ENCODE measurements at places on chromosomes 5 and 9.

DNA sequence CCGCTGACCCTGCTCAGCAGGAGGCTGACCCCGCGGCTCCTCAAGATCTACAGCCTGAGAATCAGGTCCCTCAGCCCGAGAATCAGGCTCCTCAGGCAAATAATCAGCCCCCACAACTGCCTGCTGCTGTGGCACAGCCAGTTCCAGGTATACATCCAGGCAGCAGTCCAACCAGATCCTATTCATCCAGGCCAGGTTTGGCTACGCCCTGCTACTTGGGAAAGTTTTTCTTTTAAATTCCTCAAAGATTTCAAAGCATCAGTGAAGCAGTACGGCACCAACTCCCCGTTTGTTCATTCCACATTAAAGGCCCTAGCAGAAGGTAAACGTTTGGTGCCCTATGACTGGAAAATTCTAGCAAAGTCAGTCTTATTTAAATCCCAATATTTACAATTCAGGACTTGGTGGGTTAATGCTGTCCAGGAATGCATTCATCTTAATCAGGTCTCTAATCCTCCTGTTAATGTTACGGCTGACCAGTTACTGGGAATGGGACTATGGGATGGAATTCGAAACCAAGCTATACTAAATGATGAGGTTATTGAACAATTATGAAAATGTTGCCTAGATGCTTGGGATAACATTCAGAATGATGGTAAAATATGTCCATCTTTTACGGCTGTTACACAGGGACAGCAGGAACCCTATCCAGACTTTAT, 102.3 kb downstream of the SYK start:
- no peak for DNase-seq

DNA sequence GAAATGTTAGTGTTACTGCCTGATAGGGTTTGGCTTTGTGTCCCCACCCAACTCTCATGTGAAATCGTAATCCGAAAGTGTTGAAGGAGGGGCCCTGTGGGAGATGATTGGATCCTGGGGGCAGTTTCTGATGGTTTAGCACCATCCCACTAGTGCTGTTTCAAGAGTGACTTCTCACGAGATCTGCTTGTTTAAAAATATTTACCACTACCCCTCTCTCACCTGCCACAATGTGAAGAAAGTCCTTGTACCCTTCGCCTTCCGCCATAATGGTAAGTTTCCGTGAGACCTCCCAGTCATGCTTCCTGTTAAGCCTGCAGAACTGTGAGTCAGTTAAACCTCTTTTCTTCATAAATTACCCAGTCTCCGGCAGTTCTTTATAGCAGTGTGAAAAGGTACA, 2.6 kb upstream of the RFX3 start:
- no peak for DNase-seq

GRCh38 chr9:109537288-109537687, 39.2 kb upstream of the PTPN3 start:
- DNase-seq: no peak

DNA sequence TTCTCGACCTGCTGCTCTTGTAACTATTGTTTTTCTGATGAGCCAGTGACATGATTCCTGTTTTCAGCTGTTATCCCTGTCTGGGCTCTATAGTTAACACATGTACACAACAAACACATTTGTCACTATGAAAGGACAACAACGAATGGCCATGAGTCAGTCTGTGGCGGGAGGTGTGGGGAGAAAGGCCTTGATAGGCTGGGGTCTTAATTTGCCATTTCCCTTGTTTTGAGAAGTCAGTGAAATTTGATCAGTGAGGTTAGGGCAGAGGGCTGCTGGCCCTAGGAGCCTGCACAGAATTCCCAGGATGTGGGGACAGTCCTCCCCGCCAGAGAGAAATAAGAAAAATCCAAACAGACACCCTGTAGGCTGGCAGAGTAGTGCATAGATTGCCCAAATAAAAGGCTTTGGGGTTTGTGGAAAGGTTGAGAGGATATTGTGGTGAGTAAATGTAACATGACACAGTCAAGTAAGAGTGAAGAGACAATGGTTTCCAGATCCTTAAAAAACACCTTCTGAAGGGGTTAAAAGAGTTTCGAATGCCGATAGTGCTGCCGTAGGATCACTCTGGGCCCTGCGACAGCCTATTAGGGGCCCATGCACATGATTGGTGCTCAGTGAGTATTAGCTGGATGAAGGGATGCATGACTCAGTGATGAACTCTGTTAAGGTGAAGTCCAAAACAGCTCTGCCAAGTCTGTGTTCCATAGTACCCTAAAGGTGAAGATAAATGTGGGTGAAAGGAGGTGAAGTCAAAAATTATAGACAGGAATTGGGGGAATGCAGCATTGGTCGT, 110.9 kb upstream of the PRRC1 start:
- no peak for DNase-seq

- no peak for DNase-seq
Observed at GRCh38 chr5:22710660-22711059, 142.5 kb downstream of the CDH12 start.

DNA sequence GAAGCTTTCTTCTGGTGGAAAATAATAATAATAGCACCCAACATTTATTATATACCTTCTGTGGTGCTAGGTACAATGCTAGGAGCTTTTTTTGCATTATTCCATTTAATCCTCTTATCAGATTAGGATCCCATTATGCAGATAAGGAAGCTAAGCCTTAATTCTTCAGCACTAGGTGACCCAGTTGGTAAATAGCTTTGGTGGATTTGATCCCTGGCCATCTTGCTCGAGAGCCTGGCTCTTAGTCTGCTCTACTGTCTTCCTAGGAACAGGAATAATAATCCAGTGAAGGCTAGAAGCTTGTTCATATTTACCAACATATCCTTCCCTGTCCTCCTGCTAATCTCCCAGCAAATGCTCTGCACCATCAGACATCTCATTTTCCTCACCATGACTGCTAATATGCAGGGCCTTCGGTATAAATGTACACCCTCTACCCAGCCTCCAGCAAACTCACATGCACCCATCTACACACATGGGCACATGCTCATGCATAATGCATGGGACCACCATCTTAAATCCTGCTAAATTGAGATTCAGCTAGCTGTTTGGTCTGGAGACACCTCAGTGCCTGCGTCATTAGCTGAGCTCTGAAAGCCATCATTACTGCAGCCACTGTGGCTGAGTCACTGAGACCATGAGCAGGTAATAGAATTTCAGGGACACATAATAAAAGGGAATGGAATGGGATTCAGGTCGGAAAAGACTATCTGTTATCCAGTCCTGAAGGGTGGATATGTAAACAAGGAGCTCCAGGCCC, 87.5 kb downstream of the TRIM32 start:
- DNase-seq: no peak

DNA sequence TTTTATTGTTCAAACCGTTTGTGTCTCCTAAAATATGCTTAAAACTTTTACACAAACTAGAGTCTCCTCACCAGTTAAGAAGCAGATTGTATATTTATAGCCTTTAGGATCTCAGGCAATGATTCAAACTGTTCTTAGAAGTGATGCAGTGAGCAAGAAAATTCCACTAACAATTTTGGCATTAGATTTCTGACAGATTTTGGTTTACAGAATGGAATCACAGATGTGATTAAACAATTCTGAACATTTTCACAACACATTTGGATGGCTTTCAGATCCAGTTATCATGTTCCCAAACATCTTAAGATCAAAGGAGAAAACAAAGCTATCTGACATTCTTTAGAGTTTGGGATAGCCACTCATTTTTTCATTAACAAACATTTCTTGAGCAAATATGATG, 181.7 kb upstream of the RIOK2 start:
- DNase-seq: no peak

GRCh38 chr9:76528056-76528455, 69.1 kb downstream of the GCNT1 start:
- DNase-seq: no peak

- no peak for DNase-seq
Observed at GRCh38 chr5:83518319-83519061, 46.9 kb downstream of the VCAN start.

DNA sequence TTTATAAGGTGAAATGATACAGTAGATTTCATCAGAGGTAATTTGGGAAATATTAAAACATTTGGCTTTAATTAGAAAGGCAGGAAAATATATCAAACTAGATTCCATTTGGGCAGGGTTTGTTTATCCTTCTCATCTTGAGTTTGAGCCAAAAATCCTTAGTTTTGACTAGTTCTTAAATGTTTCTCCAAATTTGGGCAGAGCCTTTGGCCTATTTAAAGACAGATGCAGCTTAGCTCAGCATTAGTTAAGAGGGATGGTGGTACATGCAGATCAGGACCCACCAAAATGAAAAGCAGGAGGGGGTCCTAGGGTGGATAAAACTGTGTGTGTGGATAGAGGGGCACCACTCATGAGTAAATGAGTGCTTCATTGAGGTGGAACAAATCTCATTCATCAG, 20.3 kb upstream of the ARRDC3 start:
- DNase-seq: no peak

DNA sequence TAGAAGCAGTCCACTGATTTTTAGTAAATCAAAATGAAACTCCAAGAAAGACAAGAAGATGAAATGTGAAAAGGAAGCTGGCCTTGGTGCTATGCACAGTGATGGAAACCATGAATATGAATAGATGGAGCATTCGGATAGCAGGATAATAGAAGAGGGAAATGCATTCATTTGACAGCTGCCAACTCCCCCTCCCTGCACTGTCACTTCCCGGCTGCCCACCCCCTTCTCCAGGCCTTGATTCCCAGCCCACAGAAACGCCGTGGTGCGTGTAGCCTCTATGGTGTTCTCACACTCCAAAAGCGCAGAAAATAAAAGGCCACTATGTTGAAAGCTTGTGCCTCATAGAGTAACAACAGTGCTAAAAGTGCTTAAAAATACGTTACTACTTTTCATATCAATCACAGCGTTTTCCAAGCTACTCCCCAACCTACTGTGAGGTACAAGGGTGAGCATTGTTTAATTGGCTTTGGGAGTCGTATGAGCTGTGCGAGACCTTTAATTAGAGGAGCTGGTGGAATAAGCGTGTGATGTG, 26.1 kb upstream of the IFNK start:
- no peak for DNase-seq

DNA sequence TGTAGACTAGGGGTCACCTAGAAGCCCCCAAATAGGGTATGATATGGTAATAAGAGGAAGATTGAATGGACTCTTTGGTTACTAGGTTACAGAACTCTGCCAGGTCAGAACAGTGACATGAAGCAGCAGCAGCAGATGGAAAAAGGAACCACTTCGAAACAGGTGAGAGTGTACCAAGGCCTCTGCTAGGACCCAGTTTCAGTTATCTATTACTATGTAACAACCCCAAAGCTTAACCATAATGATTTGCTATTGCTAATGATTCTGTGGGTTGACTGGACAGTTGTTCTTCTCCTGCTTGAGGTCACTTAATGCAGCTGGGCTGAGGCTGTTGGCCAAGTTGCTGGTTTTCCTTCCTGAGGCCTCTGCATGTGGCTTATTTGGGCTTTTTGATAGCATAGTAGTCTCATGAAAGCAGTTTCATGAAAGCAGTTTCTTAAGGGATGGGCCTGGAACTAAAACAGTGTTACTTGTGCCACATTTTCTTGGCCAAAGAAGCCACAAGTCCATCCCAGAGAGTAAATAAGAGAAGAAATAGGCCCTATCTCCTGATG, 17.6 kb downstream of the C9orf43 start:
- no peak for DNase-seq

- DNase-seq: no peak
Observed at GRCh38 chr5:90287036-90287435, 122.5 kb downstream of the CETN3 start.

- no peak for DNase-seq
Observed at GRCh38 chr5:102921341-102922044, 166.4 kb downstream of the PAM start.

DNA sequence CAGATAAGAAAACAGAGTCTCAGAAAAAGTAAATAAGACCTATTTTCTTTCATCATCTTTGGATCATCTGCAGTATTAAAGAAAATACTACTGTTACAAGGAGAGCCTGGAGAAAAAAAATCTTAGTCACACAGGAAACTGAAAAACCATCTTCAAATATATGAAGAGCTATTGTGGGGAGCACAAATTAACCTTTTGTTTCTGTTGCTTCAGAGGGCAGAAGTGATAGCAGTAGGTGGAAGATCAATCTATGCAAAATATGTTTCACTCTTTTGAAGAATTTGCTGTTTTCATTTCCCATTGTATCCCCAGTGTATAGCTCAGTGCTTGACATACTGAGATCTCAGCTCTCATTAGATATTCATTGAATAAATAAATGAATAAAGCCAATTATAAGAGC, 13.1 kb upstream of the CEMIP2 start:
- DNase-seq: no peak

DNA sequence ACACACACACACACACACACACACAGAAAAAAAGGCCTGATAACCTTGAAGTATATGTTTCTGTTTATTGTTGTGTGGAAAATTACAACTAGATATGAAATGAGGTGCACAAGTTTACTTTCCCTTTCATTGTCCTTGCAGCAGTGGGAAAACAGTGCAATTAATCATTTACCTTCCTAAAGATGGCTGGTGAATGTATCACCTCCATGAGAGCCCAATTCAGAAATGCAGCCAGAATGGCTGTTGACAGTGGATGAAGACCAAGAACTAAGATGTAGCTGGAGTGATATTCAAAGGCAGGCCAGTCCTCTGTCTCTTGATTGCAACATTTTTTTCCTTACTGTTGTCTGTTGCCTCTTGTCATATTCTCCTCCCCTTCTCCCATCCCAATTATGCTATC, 49.6 kb upstream of the EIF4EBP3 start:
- no peak for DNase-seq

GRCh38 chr9:132505991-132506655, 76.3 kb upstream of the BARHL1 start:
- DNase-seq: no peak

GRCh38 chr5:9596171-9596780, 33.9 kb downstream of the TAS2R1 start:
- no peak for DNase-seq

GRCh38 chr5:141945511-141946051, 12.4 kb downstream of the PCDH12 start:
- no peak for DNase-seq

GRCh38 chr9:27391040-27391895, 94.3 kb upstream of the EQTN start:
- no peak for DNase-seq

- DNase-seq: no peak
Observed at GRCh38 chr5:154721481-154722058, 33.6 kb upstream of the LARP1 start.

GRCh38 chr5:98363157-98363556, 410.3 kb upstream of the RGMB start:
- no peak for DNase-seq

DNA sequence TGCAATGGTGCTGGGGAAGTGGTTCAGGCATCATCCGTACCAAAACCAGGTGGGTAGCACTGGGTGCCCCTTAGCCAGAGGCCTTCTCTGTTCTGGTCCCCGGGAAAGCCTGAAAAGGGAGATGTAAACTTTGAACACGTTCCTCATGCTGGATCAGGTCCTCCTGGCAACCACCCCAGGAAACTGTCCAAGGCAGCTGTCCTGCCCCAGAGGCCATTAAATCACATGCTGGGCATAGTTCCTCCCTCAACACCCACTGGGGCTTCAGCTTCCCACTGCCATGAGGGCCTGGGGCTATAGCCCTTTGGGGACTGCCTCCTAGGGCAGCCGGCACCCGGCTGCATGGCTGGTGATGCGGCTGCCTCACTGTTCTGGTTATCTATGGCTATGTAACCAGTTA, 228.9 kb upstream of the MVB12B start:
- no peak for DNase-seq

GRCh38 chr5:19885040-19885824, 102.8 kb downstream of the CDH18 start:
- DNase-seq: no peak

GRCh38 chr5:151075698-151076331, 5.0 kb downstream of the TNIP1 start:
- no peak for DNase-seq
